ENCODE measurements at places on chromosomes 7 and 10.

- no peak for DNase-seq
Measured at GRCh38 chr7:90933984-90934383, 330.2 kb upstream of the FZD1 start.

- no peak for DNase-seq
Measured at GRCh38 chr7:2017481-2017891, 215.3 kb downstream of the MAD1L1 start.

DNA sequence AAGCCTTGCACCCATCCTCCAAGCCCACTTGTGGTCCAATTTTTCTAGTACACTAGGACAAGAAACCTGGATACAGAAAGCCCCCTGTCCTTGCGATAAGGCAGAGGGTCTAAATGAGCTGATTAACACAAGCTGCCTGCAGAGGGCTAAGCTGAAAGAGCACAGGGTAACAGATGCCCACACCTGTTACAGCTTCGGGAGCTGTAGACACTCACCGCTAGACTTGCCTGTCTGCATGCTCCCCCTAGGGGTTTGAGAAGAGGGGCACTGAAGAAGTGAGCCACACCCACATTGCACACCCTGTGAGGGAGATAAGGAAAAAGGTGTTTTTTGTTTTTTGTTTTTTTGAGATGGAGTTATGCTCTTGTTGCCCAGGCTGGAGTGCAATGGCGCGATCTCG is 386.5 kb upstream of the AUTS2 start:
- DNase-seq, result no peak

DNA sequence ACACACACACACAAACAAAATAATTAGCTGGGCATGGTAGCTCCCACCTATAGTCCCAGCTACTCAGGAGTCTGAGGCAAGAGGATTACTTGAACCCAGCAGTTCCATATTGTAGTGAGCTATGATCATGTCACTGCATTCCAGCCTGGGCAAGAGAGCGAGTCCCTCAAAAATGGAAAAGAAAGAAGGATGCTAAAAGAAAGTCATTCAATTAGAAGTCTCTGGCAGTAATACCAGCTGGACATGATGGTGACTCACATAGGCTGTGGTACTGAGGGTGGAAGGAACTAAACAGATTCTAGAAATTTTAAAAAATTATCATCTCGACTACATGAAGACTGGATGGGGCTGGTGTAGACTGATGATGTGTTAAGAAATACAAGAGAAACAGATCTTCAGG is 385.3 kb downstream of the ETV1 start:
- no peak for DNase-seq

GRCh38 chr7:142548978-142549377 is 200.3 kb upstream of the PRSS1 start:
- no peak for DNase-seq

- DNase-seq, result peak; percentile 86
Measured at GRCh38 chr10:122565766-122566206, 5.2 kb downstream of the DMBT1 start.

GRCh38 chr10:91590142-91590903 is 42.5 kb downstream of the PPP1R3C start:
- no peak for DNase-seq

- no peak for DNase-seq
Measured at GRCh38 chr7:98493030-98493778, 92.3 kb upstream of the BAIAP2L1 start.

DNA sequence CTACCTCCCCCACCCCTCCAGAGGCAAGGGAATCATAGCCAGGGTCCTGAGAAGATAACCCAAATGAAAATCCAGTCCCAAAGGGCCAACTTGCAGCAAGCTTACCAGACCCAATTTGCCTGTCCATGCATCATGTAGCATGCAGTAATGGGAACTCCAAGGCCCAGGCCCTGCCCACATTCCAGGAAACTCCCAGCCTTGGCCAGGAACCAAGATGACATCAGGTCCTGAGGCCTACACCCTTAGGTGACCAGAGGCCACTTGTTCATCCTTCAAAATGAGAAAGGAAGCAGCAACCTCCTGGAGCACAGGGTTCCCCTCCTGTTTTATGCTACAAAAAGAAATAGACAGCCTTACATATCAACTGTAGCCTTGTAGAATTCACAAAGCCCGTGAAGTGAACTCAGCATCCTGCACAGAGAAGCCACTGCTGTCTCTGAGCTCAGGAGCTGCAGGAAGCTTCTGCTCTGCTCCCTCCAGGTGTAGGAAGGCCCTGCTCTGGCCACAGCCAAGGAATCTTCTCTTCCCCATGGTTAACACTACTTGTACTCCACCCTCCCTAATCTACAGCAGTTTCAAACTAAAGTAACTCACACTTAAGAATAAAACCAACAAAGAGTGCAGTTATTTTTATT is 30.3 kb upstream of the GRB10 start:
- no peak for DNase-seq

Measured in activated naive CD4-positive, alpha-beta T cell treated with anti-CD3 and anti-CD28 coated beads for 36 hours (primary cell).